Cerebellar cortex (tissue), 1 donor: ENCODE measurements at places on chromosomes 5 and 9.
A peak's percentile ranks its signal among the peaks of the same experiment; 100 is the strongest.

DNA sequence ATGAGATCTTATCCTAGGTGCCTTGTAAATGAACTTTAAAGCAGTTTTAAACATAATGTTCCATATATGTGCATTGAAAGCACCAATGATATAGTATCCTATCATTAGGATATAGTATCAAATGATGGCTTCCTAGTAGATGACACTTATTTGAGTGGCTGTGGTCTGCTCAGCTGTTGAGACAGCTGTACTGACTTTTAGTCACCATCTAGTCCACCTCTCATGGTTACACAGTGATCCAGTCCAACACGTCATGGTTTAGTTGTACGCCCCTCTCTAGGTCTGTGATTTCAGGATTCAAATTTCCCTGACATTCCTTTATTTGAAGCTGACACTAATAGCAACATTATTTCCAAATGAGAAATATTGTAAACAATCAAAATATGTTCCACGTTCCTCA, 127.3 kb upstream of the TUT7 start:
- DNase-seq = no peak

- no peak for DNase-seq
Observed at GRCh38 chr5:82466986-82467561, 188.9 kb upstream of the RPS23 start.

DNA sequence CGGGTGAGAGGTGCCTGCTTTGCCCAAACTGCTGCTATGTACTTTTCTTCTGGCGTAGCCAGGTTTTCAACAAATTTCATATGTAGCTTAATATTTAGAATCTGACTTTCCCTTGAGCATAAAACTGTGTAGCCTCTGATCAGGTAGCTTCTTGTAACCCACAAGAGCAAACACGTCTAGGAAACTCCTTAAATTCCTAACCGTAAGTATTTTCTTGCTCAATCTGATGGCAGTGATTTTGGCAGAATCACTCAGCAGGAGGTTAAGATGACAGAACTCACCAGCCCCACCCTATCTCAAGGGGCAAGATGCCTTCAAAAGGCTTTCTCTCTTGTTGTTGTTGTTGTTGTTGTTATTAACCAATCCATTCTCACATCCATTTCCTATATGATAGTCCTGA, 20.8 kb downstream of the CKMT2 start:
- no peak for DNase-seq

GRCh38 chr5:168273056-168273980, 18.1 kb upstream of the WWC1 start:
- no peak for DNase-seq

DNA sequence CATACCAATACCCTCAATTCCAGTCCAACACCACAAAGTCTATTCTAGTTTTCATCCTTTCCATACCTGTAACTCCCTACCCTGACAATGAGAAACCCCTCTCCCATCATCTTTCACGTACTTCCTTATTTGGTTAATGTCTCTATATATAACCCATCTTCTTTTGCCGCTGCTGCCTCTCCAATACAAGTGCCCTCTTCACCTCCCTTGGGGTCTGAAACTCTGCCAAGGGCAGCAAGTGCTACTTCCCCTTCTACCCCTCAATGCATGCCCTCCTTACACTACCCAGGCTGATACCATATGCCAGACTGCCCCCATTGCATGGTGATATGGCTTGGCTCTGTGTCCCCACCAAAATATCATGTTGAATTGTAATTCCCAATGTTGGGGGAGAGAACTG, 24.4 kb upstream of the SMIM15 start:
- DNase-seq = no peak

DNA sequence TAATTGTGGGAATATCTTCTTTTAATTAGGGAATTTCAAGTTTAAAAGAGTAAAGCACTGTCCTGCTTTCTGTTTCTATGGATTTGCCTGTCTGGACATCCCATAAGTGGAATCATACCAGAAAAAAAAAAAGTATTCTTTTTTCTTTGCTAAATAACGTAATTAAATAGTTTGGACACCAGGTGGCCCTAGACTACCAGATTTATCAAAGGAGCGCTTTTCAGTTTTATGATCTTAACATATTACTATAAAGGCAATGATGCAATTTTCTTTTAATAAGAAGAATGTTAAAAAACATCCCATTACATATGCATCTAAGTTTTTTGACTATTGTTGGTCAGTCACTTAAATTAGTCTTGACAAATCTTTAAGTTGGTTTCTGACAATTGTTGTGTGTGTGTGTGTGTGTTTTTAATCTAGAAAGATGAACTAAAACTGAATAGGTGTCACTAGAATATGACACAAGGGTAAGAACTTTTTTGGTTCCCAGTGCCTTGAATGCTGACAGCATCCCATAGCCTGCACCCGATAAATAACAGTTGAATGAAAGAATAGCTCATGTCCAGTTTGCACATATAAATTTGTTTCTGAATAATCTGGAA, 49.5 kb downstream of the C5orf22 start:
- peak; percentile 55 for DNase-seq

DNA sequence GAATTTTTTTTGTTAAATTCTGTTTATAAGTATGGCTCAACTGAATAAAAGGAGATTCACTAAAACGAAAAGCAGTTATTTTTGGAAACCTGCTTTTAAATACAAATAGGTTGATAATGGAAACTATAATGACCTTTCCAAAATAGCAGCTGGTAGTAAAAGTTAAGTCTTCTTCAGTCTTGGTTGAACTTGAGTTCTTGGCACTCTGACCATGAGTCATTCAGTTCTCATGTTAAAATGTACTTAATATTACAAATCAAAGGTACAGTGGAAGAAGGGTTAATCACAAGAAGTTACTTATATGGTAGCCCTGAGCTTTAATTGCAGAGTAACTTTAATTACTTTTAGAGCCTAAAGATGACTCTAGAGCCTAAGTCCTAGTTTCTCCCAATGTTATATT, 62.1 kb downstream of the KLF9 start:
- DNase-seq = no peak

DNA sequence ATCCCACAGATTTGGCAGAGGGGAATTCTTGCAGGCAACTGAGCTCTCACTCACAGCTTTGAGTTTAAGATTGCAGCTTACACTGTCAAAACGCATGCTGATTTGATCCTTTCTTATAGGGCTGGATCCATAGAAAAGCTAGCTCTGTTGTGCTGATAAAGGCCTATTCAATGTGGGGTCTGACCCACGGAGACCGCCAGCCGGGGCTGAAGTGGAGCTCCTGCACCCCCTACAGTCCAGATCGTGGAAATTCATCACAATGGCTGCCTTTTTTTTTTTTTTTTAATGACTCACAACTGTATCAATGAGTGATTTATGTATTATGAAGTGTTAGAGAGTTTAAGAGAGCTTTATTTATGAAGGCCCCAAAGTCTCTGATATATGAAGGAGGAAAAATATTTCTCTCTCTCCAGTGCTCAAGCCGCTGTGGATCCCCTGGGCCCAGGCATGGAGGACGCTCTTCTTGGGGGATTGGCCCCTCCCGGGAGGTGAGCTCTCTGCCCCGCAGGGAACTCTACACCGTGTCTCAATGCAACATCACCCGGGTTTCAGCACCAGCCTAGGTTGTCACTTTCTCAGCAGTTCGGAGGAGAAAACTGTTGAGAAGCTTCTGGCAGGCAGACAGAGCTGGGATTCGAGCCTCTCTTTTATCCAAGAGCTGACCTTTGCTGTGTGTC, 700.2 kb downstream of the IRX1 start:
- no peak for DNase-seq

DNA sequence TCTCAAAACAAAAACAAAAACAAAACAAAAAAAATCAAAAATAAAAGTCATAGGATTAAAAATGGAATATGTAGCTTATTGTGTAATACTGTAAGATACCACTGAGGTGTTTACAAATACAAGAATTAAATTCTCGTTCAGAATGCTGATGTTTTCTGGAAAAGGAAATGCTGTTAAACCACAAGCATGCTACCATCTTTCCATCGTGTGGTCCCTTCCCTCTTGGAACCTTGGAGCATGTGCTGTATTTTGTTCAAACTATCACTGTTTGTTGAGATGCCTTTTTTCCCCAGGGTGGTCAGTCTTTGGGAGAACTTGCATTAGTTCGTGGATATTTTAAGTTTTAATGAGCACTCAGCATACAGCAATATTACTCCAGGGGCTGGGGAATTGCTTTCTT, 39.7 kb downstream of the SUB1 start:
- DNase-seq = no peak

- no peak for DNase-seq
Observed at GRCh38 chr5:15425766-15426165, 74.2 kb upstream of the FBXL7 start.

DNA sequence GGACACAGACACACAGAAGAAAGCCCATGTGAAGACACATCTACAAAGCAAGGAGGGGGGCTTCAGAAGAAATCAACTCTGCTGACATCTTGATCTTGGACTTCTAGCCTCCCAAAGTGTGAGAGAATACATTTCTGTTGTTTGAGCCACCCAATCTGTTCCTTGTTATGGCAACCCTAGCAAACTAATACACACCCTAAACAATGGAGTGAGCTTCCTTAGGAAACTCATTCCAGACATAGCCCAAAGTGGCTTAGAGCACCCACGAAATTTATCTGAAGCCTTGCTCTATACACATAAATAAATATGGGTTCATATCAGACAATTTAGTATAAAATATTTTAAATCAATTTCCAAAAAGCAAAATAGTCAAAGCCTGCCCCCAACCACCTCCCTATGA, 7.6 kb upstream of the TBC1D2 start:
- DNase-seq = no peak

- no peak for DNase-seq
Observed at GRCh38 chr5:32627219-32627870, 42.0 kb downstream of the SUB1 start.

- peak; percentile 26 for DNase-seq
Observed at GRCh38 chr9:92141144-92142129, 26.2 kb upstream of the SPTLC1 start.

DNA sequence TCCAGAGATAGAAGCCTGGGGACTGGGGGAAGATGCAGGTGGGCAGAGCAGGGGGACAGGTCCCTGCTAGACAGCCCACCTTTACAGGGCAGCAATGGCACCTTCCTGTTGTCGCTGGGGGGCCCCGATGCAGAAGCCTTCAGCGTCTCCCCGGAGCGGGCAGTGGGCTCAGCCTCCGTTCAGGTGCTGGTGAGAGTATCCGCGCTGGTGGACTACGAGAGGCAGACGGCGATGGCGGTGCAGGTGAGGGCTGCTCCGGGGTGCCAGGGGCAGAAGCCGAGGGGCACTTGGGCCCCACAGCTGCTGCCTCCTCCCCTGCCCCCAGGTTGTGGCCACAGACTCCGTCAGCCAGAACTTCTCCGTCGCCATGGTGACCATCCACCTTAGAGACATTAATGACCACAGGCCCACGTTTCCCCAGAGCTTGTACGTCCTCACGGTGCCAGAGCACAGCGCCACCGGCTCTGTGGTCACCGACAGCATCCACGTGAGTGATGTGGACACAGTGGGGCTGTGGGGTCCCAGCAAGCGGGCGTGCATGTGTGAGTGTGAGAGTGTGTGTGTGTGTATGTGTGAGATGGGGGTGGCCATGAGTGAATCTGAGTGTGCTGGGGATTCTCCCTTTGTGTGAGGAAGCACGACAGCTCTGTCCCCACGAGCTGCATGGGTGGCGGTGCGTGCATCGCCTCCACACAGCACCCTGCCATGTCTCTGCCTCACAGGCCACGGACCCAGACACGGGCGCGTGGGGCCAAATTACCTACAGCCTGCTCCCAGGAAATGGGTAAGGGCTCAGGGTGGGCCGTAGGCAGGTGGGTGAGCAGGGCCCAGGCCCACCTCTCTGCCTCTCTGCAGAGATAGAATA, 28.4 kb downstream of the CDHR2 start:
- DNase-seq = no peak

GRCh38 chr9:38641985-38642864, 21.8 kb upstream of the ANKRD18A start:
- peak; percentile 32 for DNase-seq

DNA sequence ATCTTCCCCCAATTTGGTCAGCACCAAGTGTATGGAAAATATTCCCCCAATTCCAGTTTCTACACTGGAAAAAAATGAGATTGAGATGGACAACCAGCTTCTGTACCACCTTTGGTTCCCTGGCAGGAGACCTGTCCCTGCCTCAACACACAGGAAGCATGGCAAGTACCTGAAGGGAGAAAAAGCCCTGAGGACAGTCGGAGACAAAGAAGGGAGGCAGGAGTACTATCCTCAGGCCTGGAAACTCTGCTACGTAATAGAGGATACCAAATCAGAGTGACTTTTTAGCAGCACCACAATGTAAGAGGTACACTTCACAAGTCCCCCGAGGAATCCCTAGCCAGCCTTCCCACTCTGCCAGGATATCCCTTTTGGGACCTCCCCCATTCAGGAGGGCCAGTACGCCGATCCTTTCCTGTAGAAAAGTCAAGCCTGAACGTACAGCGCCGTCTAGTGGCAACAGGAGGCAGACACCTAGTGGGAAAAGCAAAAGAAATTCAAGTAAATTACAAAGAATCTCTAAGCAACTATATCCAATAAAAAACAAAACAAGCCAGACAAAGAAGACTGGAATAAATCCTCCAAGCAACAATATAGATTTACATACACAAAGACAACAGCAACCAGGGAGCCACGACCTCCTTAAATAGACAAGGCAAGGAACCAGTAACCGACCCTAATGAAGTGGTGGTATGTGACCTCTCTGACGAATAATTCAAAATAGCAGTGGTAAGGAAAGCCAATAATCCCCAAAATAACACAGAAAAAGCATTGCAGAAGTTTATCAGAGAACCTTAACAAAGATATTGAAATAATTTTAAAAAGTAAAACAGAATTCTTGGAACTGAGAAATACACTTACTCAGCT, 63.3 kb upstream of the SLCO6A1 start:
- peak; percentile 20 for DNase-seq

- no peak for DNase-seq
Observed at GRCh38 chr9:114954956-114955582, 24.7 kb upstream of the TNFSF8 start.

DNA sequence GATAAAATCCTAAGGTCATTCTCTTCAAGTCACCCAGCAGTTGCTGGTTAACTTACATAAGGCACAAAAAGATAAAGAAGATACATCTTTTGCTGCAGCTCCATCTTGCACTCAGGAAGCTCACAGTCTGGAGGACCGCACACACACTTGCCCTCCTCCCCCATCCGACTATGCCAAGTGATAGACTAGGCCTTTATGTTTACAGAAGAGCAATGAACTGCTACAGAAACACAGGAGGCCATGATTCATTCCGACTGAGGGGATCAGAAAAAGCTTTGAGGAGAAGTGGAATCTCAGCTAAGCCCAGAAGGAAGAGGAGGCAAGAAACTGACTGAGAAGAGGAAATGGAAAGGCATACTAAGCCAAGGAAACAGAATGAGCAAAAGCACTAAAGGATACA, 17.4 kb downstream of the NRG2 start:
- no peak for DNase-seq
